ENCODE measurements at places on chromosomes 4 and X. TPM values are rescaled to one million over a fixed set of nuclear protein-coding genes. Genes with fewer than 3 reads are reported as not detected.

- peaks cover 33% of the 10 kb centered on the region for H3K4me1 ChIP-seq
- no peaks in the 10 kb centered on the region for H3K36me3 ChIP-seq
- H3K27ac ChIP-seq: peak overlapping the region; percentile 90
- no peak for DNase-seq
- peaks cover under 1% of the 10 kb centered on the region for H3K27me3 ChIP-seq
- H3K4me3 ChIP-seq: peak overlapping the region; percentile 100
These were observed 1.1 kb upstream of the PPP3CA start for GRCh38 chr4:101348367-101348827.

DNA sequence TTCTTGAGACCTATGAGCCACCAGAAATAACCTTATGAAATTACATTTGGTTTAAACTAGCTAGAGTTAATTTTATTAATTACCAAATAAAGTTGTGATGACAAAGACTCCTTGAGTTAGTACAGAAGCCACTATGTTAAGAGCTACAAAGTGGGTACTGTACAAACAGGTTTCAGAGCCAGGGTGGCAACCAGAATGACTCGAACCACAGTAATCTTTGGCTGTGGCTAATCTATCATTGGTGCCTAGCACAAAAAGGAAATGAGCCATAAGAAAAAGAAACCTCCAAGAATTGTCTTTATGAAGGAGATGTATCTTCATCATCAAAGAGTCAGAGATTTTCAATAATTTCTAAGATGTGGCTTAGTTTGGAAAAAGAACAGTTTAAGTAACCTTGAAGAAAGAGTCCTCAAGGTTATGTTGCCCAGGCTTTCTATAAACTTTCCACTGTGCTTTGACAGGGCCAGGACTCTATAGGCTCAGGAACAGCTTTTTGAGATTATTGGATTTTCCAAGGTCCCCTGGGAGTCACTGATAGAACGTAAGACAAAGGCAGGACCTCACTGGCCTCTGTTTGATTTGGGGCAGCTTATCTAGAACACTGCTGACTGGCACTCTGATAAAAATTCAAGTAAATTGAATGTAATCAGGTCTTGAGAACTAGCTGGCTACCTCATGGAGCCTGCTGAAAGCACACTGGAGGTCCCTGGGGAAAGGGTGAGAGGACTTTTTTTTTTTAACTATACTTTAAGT is 777.7 kb downstream of the STIM2 start:
- H3K36me3 ChIP-seq: no peaks in the 10 kb centered on the region
- no peak overlapping the region for H3K4me3 ChIP-seq
- H3K27me3 ChIP-seq: no peaks in the 10 kb centered on the region

GRCh38 chr4:73259571-73260090 is 1.0 kb upstream of the ANKRD17 start:
- DNase-seq: no peak
- peaks cover 6% of the 10 kb centered on the region for H3K36me3 ChIP-seq
- peak overlapping the region; percentile 97 for H3K27ac ChIP-seq
- H3K27me3 ChIP-seq: no peaks in the 10 kb centered on the region
- peaks cover 28% of the 10 kb centered on the region for H3K4me1 ChIP-seq
- H3K4me3 ChIP-seq: peak overlapping the region; percentile 98

DNA sequence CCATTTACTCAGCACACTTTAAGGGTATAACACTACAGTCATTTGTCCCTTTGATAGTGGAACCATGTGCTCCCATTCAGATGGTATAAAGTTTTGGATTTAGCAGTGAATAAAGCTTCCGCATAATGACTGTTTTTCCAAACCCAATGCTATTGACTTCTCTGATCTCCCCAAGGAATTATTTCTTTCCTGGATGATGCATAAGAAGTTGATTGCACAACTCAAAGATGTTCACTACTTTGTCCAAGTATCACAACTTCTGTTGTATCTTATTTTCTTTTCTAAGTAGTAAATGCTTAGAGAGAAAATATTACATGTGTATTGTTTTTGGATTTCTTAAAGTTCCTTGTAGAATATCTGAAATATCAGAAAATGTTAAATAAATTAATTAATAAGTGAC is 300.2 kb downstream of the GPM6A start:
- H3K4me3 ChIP-seq: no peak overlapping the region
- peaks cover 4% of the 10 kb centered on the region for H3K36me3 ChIP-seq
- DNase-seq: no peak
- H3K27ac ChIP-seq: no peak overlapping the region
- H3K4me1 ChIP-seq: no peaks in the 10 kb centered on the region
- H3K27me3 ChIP-seq: no peaks in the 10 kb centered on the region

DNA sequence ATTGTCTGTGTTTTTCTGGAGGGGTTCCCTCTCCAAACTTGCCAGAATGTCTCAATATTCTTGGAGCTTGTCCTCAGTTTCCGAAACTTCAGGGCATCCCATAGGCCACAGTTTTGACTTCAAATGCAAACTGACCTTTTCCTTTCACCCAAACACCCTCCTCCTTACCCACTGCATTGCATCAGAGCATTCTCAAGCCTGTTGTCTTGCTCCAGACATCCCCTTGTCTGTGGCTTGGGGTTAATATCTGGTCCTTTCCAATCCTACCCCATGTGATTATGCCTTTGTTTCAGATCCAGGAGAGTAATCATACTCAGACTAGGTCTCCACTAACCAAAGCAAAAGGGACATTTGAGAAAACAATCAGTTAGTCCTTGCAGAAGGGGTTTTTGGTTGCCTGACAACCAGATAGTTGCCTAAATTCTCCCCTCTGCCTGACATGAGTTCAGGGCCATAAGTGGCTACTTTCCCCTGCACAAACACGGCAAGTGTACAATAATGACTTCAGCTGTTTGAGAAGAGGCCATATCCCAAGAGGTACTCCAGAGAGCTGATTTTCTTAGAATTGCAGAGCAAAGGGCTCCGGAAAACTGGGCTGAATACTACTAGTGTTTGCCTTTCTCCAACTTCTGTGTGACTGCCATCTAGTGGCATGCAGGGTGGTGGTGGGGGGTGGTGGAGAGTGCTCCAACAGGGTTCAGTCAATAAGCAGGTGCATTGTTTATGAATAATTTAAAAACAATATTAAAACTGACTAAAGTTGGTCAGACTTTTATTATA is 130.2 kb downstream of the CHRDL1 start:
- no peaks in the 10 kb centered on the region for H3K36me3 ChIP-seq
- no peaks in the 10 kb centered on the region for H3K4me1 ChIP-seq
- peaks cover 9% of the 10 kb centered on the region for H3K27me3 ChIP-seq
- no peak for DNase-seq
- H3K27ac ChIP-seq: no peak overlapping the region

- no peaks in the 10 kb centered on the region for H3K36me3 ChIP-seq
- no peaks in the 10 kb centered on the region for H3K4me1 ChIP-seq
- H3K27me3 ChIP-seq: no peaks in the 10 kb centered on the region
- no peak overlapping the region for H3K4me3 ChIP-seq
- no peak overlapping the region for H3K27ac ChIP-seq
These were observed 138.3 kb downstream of the PCDH10 start for GRCh38 chr4:133287396-133287795.

GRCh38 chr4:138301536-138301935 is 59.4 kb upstream of the SLC7A11 start:
- H3K4me1 ChIP-seq: no peaks in the 10 kb centered on the region
- H3K27me3 ChIP-seq: no peaks in the 10 kb centered on the region
- no peak overlapping the region for H3K4me3 ChIP-seq

GRCh38 chr4:156939139-156939538 is 32.5 kb downstream of the PDGFC start:
- no peak overlapping the region for H3K27ac ChIP-seq
- H3K4me3 ChIP-seq: no peak overlapping the region
- no peak for DNase-seq
- no peaks in the 10 kb centered on the region for H3K4me1 ChIP-seq
- H3K36me3 ChIP-seq: no peaks in the 10 kb centered on the region

- no peak for DNase-seq
- H3K4me3 ChIP-seq: no peak overlapping the region
- H3K27ac ChIP-seq: no peak overlapping the region
- peaks cover 24% of the 10 kb centered on the region for H3K27me3 ChIP-seq
These were observed 123.2 kb upstream of the LNX1 start for GRCh38 chr4:53714236-53715140.

GRCh38 chrX:7269991-7270390 is 122.0 kb upstream of the PUDP start:
- no peaks in the 10 kb centered on the region for H3K36me3 ChIP-seq
- H3K27ac ChIP-seq: no peak overlapping the region
- H3K4me3 ChIP-seq: no peak overlapping the region
- DNase-seq: no peak

DNA sequence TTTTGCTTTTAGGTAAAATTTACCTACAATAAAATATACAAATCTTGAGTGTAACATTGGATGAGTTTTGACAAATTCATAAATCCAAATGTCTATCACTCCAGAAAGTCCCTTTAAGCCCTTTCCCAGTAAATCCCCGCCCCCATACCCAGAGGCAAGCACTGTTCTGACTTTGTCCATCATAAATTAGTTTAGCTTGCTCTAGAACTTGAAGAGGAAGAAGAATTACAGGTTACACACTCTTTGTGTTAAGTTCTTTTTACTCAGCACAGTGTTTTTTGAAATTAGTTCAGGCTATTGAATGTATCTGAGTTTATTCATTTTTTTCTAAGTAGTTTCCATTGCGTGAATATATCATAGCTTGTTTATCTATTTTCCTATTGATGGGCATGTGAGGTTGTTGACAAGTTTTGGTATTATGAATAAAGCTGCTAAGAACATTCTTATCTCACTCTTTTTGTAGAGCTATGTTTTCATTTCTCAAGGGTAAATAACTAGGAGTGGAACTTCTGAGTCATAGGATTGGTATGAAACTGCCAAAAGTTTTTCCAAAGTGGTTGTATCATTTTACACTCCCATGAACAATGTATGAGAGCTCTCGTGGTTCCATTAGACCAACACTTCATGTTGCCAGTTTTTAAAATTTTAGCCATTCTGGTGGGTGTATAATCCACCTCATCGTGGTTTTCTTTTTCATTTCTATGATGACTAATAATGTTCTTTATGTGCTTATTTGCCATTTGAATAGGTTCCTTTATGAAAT is 22.4 kb upstream of the HPSE start:
- H3K4me3 ChIP-seq: peak overlapping the region; percentile 49
- DNase-seq: no peak
- H3K27ac ChIP-seq: peak overlapping the region; percentile 79
- peaks cover 15% of the 10 kb centered on the region for H3K4me1 ChIP-seq

GRCh38 chrX:65706041-65706828 is 38.8 kb downstream of the MSN start:
- H3K27ac ChIP-seq: peak overlapping the region; percentile 90
- H3K27me3 ChIP-seq: no peaks in the 10 kb centered on the region
- DNase-seq: peak; percentile 88
- peaks cover 50% of the 10 kb centered on the region for H3K4me1 ChIP-seq
- peaks cover 6% of the 10 kb centered on the region for H3K36me3 ChIP-seq

DNA sequence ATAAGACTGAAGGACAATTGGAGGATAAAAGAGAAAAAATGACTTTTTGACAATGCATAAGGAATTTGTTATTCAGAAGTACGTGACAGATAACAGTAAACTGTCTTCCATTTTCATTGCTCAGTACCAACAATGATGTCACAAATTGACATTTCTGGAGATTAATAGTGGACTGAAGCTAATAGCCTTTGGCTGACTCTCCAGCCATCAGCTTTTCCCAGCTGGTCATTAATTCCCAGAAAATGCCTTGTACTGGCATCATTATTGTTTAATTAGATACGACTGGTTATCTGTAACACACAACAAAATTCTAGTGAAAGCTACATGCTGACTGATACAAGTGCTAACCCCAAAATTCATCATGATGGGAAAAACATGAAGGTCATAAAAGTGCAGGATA is 147.9 kb upstream of the FGF13 start:
- H3K4me1 ChIP-seq: no peaks in the 10 kb centered on the region
- H3K4me3 ChIP-seq: no peak overlapping the region
- no peak overlapping the region for H3K27ac ChIP-seq
- H3K36me3 ChIP-seq: no peaks in the 10 kb centered on the region
- H3K27me3 ChIP-seq: no peaks in the 10 kb centered on the region

GRCh38 chrX:40523852-40524251 is 56.9 kb upstream of the ATP6AP2 start:
- H3K27me3 ChIP-seq: peaks cover 28% of the 10 kb centered on the region
- H3K27ac ChIP-seq: no peak overlapping the region
- no peaks in the 10 kb centered on the region for H3K4me1 ChIP-seq
- H3K36me3 ChIP-seq: no peaks in the 10 kb centered on the region

- no peaks in the 10 kb centered on the region for H3K27me3 ChIP-seq
- H3K4me1 ChIP-seq: no peaks in the 10 kb centered on the region
- H3K36me3 ChIP-seq: no peaks in the 10 kb centered on the region
- no peak for DNase-seq
- H3K4me3 ChIP-seq: no peak overlapping the region
These were observed 73.7 kb upstream of the NDST4 start for GRCh38 chr4:115187136-115187535.

DNA sequence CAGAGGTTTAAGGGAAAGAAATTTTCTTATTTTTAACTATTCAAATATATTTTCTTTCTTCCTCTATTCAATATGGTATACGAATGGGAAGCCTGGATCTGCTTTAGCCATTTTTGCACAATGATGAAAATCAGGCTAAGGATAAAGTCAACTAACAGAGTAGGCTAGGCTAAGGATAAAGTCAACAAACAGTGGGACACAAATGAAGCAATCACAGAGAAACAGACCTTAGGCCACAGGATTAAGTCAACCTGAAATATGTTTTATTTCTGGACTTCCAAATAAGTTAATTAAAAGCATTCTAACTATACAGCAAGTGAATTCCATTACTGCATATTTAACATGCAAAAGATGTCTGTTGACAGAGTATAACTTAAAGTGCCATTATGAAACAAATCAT is 17.0 kb downstream of the DYNLT3 start:
- H3K27ac ChIP-seq: no peak overlapping the region
- H3K4me1 ChIP-seq: peaks cover 5% of the 10 kb centered on the region
- H3K36me3 ChIP-seq: no peaks in the 10 kb centered on the region
- no peak overlapping the region for H3K4me3 ChIP-seq
- no peak for DNase-seq

DNA sequence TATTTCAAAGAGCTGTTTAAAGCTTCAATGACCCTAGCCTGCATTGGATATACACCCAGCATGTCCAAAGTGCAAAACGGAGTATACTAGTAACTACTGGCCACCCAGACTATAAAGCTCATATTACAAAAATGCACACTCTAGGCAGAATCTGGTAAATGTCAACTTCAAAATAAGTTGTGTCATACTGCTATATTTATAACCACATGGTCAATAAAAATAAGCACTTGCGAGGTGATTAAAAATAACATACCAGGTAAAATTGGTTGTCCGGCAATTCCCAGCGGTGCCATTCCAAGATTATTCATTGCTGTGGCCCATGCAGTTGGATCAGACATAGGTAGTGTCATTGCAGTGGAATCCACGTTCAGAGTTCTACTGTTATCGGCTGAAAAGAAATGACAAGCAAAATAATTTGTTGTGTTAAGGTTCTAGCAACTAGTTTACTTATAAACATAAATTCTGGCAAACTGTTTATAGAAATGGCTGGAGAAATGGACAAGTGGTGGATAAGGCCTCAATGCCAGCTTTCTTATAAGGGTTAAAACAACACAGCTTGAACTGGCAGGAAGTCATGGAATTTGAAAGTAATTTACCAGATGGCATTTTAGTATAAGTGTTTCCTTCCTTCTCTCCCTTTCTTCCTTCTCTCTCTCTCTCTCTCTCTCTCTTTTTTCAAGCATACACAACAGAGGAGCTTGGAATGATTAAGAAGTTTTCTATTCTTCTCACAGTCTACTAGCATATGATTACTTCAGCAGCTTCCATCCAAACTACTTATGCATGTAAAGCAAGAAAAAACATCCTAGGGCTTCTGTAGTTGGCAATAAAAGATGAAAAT is 199.9 kb downstream of the ENOX2 start:
- DNase-seq: no peak
- no peaks in the 10 kb centered on the region for H3K27me3 ChIP-seq

Gene DKC1
- 91.6 TPM for total RNA-seq

Gene UGT2B17
- not detected for total RNA-seq

Gene GSX2
- not detected for total RNA-seq

Gene CYLC1
- not detected for total RNA-seq

Gene DUX4
- total RNA-seq: not detected
